ENCODE measurements at places on chromosomes 4 and X.

GRCh38 chrX:21847342-21847741 is 7.9 kb downstream of the MBTPS2 start:
- no peak for DNase-seq

DNA sequence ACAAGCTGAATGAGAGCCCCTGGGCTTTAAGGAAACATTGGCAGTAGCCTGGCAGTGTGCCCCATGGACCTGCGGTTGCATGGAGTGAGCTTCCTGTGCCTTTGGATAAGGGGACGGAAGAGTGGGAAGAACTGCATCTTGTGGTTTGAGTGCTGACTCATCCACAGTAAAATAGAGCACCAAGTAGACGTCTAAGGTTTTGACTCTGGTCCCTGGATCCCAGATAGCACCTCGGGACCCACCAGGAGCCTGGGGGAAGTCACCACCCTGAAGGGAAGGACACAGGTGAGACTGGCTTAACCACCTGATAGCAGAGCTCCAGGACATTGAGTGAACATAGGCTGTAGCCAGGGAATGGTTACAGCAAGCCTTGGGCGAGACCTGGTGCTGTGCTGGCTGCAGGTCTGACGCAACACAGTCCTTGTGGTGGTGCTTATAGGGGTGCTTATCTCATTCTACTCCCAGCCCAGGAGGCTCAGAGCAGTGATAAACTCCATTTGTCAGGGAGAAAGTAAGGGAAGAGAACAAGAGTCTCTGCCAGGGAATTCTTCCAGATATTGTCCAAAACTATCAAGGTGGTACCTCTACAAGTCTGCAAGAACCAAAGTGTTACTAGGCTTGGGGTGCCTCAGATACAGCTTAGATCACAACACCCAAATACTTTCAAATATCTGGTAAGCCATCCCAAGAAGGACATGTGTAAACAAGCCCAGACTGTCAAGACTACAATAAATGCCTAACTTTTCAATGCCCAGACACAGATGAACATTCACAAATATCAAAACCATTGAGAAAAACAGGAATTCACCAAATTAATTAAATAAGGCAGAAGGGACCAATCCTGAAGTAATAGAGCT is 123.6 kb upstream of the TET2 start:
- DNase-seq, result peak; percentile 89

GRCh38 chrX:65689377-65689776 is 21.9 kb downstream of the MSN start:
- DNase-seq, result no peak

- no peak for DNase-seq
These were observed 1999.4 kb upstream of the AGA start for GRCh38 chr4:179441596-179441995.

- peak; percentile 71 for DNase-seq
These were observed 50.3 kb downstream of the MAML3 start for GRCh38 chr4:140103676-140104075.

GRCh38 chr4:1057403-1057745 is 45.9 kb downstream of the FGFRL1 start:
- DNase-seq, result no peak

DNA sequence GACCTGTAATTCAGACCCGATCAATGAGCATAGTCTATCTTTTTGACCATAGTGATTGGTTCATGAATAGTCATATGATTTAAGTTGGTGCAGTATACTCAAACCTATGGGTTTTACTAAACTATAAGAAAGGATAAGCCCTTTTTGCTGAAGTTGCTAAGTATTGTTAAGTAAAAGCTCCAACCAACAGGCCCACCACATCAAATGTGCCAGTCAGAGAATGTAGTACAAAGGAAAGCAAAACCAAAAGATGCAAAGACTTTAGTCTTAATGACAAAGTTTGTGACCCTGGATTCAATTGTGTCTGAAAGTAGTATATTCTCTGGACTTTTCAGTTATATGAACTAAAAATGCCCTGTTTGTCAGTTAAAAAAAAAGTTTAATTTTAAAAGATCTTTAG is 208.1 kb upstream of the TET2 start:
- no peak for DNase-seq

All from hematopoietic multipotent progenitor cell treated with erythropoietin and hydrocortisone succinate and interleukin-3 and kit ligand, for 4 days (in vitro differentiated cells).